Epithelial cell of proximal tubule (primary cell): ENCODE measurements at places on chromosomes 3 and 15. TPM values are rescaled to one million over a fixed set of nuclear protein-coding genes. Genes with fewer than 3 reads are reported as not detected.

- DNase-seq, result no peak
Observed at GRCh38 chr15:53671545-53671944, 87.9 kb downstream of the WDR72 start.

- DNase-seq, result no peak
Observed at GRCh38 chr3:143263852-143264513, 144.4 kb downstream of the CHST2 start.

DNA sequence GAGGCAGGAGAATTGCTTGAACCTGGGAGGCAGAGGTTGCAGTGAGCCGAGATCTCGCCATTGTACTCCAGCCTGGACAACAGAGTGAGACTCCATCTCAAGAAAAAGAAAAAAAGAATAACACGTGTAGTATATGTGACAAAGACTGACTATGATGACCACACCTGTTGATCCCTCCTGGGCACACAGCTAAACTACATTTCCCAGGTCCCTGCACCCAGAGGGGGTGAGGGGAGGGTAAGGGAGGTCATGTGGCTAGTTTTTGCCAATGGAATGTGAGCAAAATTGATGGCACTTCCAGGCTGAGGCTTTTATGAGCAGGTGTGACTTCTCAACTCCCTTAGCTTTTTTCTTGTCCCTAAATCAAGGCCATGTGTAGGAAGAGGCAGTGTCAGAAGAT is 58.2 kb downstream of the KLHL6 start:
- DNase-seq, result no peak

DNA sequence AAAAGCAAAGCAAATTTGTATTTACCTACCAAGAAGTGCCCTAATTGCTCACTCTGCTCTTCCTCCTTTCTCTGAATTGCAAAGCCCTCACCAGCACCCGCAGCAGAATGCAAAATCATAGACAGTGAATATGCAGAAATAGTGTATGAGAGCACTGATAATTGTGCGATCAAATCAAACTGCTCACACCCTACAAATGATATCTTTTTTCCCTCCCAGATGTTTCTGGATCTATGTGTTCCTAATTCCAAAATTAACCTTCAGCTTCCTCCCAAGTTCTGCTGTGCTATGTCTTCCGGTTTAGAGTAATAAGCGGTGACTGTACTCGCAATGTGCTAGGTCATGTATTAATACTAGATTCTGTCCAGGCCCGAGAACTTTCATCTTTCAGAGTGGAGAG is 3.4 kb downstream of the GHSR start:
- no peak for DNase-seq

GRCh38 chr3:127428344-127428997 is 140.6 kb upstream of the PRR20G start:
- no peak for DNase-seq

DNA sequence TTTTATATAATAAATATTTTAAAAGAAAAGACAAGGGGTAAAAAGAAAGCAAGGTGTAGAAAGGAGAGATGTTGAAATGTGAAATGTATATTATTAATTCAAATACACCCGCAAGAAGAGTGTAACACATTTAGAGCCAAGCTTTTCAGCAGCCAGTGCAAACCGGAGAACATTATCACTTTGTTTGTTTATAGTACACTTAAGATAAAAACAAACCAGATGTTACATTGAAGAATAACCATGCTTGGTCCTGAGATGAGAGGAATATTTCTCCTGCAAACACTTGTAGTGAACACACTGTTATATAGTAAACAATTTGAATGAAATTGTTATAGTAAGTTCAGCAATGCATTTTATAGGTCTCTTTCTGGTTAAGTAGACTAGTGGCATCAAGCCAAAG is 1441.5 kb downstream of the OTOL1 start:
- DNase-seq, result no peak

DNA sequence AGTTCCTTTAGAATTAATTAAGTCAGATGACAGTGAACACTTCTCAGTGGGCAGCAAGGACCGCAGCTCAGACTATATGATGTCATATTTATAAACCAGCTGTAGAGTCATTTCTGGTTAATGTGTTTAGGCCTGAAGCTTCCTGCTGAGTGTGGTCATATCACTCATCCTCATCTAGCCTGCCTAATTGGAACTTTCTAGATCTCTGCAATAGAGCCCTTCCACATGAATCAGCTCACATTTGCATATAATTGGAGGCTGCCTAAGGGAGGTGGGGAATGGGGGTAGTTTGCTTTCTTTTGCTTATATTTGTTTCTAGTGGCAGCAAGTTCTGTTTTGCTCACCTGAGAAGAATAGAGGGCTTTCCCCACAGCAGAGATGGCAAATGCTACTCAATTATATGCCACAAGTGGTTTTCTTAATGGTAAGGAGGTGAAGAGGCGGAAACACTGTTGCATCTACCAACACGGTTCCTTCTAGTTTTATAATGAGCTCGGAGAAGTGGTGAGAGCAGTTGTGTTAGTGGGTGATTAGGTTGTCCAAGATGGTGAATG is 148.1 kb downstream of the KLHL25 start:
- peak; percentile 74 for DNase-seq

- no peak for DNase-seq
Observed at GRCh38 chr3:30649572-30650318, 43.3 kb downstream of the TGFBR2 start.

- no peak for DNase-seq
Observed at GRCh38 chr3:38726751-38727150, 77.3 kb upstream of the SCN5A start.

GRCh38 chr15:58469432-58470353 is 37.9 kb downstream of the LIPC start:
- DNase-seq, result peak; percentile 97

SLC12A8 gene
- total RNA-seq, result 16.5 and 17.9 TPM in 2 replicates

COL8A1 gene
- 60.5 and 83.7 TPM in 2 replicates for total RNA-seq
